ENCODE measurements at places on chromosomes 4 and X.

DNA sequence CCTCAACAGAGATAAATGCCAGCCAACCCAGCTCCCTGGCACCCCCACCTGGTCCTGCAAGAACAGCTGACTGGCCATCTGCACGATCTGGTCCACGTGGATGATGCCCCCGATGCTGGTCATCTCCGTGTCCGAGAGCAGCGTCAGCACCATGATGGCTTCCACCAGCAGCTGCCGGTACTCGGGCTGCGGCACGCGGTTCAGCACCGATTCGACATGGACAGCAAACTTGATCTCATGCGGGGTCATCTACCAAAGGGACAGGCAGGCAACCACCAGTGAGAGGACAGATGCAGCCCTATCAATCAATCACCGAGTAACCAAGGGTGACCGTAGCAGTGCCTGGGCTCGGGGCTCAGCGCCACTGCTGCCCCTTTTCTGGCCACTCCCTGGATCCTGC is 89.8 kb downstream of the PHKA2 start:
- no peak for DNase-seq

GRCh38 chrX:130688360-130688759 is 214.6 kb downstream of the ENOX2 start:
- peak; percentile 2 for DNase-seq

- DNase-seq, result peak; percentile 20
Observed at GRCh38 chrX:56978172-56978571, 17.2 kb downstream of the SPIN3 start.

GRCh38 chrX:41382714-41383645 is 49.0 kb downstream of the DDX3X start:
- DNase-seq, result no peak

DNA sequence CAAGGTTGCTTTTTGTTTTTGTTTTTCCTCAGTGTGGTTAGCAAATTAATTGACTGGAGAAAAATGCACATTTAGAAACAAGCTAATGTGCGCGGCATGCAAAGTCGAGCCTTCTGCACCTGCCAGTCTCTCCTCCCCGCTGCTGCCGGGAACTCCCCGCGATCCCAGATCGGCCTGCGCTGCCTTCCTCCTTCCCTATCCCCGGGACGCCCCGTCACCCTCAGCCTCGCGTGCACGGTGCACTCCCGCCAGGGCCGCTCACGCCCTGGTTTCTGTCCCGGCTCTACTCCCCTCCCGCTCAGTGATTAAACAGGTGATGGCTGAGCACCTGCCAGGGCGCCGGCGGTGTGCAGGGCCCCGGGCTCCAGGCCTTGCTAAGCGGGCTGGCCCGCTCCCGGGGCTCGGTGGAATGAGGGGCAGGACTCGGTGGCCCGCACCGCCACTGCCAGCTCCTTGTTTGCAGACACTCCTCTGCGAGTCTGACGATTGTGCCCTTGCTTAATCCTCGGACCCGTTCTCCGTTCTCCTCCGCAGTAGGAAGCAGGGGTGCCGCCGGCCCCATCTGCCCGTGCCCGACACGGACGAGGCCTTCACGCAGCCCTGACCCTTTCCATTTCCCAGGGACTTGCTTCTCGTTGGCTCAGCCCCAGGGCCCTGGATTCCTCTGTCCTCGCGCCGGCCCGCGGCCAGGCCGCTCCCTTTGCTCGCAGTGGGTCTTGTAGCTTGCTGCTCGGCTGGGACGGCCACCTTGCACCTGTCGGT is 143.4 kb downstream of the TRIML1 start:
- no peak for DNase-seq

GRCh38 chr4:67371615-67372014 is 173.7 kb downstream of the CENPC start:
- DNase-seq, result no peak

GRCh38 chrX:1932231-1932630 is 317.4 kb downstream of the ASMT start:
- DNase-seq, result peak; percentile 7

All from Ammon's horn (tissue), 1 donor.